Adipocyte (in vitro differentiated cells): ENCODE measurements at places on chromosomes 6 and 20.

- no peak for DNase-seq
These were observed 127.0 kb downstream of the PACRG start for GRCh38 chr6:162854734-162855191.

DNA sequence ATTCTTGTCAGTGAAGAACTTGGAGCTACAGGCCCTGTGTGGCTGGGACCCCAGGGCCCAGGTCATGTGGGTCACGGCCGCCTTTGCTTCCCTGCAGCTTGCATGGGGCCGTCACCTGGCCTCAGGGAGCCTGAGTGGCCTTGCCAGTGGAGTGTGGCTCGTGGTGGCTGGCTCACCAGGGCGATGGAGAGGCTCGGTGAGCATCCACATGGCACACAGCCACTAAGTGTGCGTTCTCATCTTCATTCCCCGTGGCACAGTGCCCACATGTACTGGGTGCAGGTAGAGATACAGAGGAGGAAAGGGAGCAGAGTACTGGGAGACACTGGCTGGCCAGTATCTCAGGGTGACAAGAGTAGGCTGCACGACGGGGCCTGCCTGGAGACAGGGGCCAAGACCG is 21.5 kb downstream of the MANBAL start:
- no peak for DNase-seq

DNA sequence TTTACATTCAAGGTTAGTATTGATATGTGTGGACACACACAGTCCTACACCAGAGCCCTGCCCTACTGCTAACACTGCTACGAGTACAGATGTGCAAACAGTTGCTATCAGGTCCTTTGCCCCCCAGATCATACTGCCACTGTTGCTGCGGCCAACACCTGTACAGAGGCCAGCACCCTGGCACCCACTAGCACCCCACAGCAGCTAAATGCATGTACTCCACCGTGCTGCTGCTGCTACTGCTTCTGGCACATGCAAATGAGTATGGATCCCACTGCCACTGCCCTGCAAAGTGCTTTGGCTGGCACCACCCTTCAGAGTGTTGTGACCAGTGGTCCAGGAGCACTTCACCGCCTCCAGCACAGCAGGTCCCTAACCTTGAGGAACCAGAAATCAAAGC is 621.9 kb downstream of the GRIK2 start:
- DNase-seq = no peak

DNA sequence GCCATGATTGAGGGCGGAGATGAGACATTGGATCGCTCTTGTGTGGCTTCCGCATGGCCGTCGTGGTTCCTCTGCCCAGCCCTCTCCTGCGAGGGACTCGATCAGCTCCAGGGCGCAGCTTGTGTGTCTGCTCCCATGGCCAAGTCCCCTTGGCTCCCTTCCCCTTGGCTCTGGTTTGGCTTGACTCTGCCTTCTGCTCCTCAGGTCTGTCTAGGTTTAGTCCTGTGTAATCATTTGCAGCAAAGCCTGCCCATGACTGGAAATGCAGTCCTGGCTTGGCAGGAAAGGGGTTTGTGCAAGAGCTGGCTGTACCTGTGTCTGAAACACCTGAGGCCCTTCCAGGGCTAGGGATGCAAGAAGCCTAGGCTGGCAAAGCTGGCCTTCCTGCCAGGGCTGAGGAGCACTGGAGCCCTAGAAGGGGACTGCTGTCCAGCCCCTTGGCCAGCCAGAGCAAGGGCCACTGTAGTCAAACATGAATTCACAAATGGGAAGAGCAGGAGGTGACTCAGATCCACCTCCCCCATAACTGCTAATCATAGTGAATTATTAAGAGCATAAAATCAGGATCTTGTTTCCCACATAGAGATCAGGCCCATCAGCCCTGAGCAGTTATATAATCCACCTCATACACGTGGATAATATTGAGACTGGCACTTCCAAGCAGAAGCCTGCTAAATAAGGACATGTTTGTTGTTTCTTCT is 196.8 kb downstream of the FARS2 start:
- no peak for DNase-seq

GRCh38 chr6:57342148-57342669 is 24.8 kb downstream of the PRIM2 start:
- no peak for DNase-seq

DNA sequence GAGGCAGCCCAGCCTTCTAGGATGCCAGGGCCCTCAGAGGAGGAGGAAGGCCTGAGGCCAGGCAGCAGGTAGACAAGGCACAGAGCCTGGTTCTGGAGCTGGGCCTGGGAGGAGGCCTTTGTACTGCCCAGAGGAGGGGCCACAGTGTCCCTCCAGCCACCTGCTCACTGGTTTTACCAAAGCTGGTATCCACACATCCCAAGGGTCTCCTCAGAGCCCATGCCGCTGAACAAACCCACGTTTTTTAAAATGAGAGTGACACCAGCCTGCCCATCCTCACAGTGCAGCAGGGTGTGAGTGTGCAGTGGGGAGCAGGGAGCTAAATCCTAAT is 162.7 kb downstream of the LY86 start:
- no peak for DNase-seq

DNA sequence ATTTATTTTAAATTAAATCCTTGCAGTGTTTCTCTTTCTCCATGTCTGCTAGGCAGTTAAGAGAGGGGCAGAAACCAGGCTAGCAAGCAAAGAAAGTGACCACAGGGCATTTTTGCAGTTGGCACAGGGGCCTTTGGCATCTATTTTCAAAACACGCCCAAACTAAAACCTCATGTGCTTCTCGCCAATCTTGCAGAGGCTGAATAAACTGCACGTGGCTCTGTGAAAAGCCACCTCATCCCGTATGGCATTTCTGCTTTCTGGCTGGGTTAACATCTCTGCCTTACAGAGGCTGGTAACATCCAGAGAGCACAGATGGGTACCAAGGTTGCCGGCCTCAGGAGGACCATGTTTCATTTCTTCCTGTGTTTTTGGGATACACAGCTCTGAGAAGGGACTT is 54.6 kb downstream of the GJA10 start:
- no peak for DNase-seq

DNA sequence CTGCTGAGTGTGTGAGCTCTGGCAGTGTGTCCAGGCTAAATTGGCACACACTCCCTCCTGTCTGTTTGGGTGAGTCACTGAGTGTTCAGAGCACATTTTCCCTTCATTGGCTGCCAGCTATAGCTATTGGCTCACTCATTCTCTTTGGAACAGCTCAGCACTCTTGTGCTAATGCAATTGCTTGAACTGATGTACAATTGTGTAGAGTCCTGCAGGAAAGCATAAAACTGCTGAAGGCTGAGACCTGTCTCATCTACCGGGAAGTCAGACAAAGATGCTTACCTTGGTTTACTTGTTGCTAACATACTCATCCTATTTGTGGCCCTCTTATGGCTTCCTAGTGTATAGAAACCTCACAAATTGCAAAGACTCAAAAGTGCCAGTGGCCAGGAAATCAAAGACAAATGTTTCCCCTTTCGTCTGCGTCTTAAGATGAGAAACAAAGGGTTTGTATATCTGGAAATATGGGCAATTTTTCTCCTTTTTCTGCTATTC is 351.0 kb downstream of the BCKDHB start:
- DNase-seq = peak; percentile 95

DNA sequence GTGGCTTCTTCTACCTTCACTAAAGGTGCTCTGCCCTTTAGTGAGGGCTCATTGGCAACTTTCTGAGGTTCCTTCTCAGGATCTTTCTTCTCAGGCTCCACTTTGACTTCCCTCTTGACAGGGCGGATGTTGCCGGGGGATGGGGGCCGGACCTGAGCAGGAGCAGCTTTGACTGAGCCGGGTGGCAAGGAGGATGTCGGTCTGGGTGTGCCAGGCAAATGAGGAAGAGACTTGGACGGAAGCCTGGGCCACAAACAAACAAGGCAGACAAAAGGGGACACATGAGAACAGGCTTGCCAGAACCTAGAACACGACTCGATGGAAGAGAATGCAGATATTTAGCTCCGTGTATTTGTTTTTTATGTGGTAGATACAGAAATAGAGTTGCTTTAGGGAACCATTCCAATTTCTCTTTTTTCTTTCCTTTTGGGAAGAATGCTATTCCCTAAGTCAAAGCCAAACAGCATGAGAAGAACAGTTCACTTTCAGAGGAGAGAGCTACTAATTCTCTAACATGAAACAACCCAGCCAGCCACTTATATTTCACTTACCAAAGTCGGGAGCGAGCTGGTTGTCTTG is 76.2 kb upstream of the BCLAF1 start:
- peak; percentile 18 for DNase-seq

- peak; percentile 47 for DNase-seq
These were observed 29.1 kb downstream of the ZDHHC14 start for GRCh38 chr6:157410045-157410444.

- no peak for DNase-seq
These were observed 55.0 kb downstream of the ESR1 start for GRCh38 chr6:151862461-151862860.

- peak; percentile 52 for DNase-seq
These were observed 94.1 kb downstream of the LRRC1 start for GRCh38 chr6:53888931-53889330.

GRCh38 chr20:46629341-46629740 is 21.9 kb downstream of the SLC13A3 start:
- DNase-seq = no peak

- no peak for DNase-seq
These were observed 41.9 kb upstream of the NOL4L start for GRCh38 chr20:32626859-32627636.

DNA sequence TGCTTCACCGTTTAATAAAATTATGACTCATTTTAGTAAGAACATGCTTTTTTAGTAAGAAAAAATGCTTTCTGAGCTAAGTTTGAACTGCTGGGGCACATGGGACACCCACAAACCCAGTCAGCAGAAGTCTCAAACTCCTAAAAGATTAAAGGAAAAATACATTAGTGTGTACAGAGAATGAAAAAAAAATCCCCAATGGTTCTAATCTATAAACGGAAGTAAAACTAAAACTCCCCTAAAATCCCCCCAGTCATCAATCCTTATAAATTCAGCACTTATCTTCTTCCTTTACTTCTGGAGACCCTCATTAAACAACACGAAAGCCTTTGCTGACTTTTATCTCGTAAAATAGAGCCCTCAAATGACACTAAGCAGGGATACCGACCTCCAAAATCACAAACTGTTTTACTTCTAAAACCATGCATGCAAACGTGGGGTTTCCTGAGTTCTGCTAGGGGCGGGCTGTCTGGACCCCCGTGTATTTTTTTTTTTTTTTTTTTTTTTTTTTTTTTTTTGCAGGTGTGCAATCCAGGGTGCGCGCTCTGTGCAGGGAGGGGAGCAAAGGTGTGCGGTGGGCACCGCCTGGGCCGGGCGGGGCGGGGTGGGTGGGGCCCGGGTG is 1.1 kb upstream of the MYB start:
- DNase-seq = peak; percentile 19

GRCh38 chr20:23782366-23782983 is 31.7 kb upstream of the CST1 start:
- DNase-seq = peak; percentile 42

DNA sequence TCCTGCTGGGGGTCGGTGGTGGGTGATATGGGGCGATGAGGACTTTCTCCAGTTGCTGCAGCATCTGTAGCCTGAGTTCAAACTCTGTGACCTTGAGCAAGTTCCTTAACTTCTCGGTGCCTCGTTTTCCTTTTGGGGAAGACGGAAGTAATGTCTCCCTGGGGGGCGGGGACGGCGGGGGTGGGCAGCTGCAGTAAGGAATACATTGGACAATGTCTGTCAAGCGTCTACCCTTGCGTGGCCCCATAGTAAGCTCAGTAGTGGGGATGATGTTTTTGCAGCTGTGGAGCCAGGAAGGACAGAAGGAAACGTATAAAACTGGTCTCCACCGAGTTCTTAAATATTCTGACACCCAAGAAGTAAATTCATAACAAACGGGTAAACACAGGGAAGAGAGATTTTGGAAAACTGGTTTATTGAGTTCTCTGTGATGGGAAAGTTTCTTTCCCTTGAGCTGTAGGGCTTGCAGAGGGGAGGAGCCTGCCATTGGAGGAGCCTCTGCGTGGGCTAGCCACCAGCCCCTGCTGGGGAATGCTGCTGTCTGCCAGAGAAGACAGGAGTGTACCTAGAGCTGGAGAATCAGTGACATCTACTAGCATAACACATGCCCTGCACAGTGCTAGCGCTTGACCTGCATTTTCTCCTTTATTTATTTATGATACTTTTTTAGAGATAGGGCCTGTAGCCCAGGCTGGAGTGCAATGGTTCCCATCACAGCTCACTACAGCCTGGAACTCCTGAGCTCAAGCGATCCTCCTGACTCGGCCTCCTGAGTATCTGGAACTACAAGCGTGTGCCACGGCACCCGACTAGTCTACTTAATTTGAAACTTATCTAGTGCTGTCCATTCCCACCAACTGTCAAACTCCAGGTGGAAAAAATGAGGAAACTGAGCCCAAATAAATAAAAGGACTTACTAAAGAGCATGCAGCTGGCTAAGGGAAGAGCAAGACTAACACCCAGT is 1.2 kb upstream of the ACSS1 start:
- peak; percentile 41 for DNase-seq

DNA sequence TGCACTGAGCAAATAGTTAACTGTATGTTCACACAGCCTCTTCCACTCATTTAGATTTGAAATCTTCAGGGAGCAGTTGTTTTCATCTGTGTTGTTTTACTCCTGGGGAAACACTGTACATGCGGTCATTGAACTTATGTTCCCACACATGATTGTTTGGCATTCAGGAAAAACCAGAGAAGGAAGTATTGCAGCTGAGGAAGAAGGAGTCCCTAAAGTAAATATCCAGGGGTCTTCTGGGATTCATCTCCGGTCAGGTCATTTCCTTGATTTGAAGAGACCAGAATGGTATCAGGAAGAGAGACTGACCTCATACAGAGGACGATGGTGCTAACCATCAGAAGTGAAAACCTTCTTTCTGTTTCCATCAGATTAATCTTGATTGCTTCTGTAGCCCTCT is 52.5 kb downstream of the DCBLD1 start:
- DNase-seq = no peak

DNA sequence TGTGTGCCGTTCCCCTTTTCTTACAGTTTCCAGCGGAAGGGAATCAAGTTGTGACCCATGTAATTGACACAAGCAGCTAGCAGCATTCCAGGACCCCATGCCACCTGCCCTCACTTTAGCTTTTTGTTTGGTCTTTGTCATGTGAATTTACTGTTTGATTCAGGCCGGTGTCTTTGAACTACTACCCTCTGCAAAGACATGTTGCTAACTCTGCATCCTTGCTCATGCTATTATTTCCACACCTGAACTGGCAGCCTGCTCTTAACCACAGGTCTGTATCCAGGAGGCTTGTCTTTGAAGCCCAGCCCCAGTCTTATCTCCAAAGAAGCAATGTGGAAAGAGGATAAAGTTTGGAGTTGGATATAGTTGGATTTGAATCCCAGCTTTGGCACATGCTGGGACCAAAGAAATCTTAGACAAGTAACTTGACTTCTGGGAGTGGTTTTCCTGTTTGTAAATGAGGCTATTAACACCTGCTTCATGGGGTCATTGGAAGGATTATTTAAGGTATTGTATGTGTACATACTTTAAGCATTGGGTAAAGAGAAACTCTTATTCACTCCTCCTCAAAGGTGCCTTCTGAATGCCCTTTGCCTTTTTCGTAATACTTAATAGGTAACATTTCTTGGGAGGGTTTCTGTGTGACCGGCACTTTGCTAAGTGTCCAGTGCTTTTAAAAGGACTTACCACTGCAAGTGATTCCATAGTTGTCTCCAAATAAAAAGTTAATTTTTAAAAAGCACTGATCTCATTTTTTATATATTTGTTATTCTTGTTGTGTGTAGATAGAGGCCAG is 52.4 kb downstream of the RALY start:
- DNase-seq = no peak
